ENCODE measurements at places on chromosomes 4 and X.
A peak's percentile ranks its signal among the peaks of the same experiment; 100 is the strongest.

GRCh38 chrX:83934220-83934619 is 73.3 kb downstream of the CYLC1 start:
- DNase-seq: peak; percentile 0

DNA sequence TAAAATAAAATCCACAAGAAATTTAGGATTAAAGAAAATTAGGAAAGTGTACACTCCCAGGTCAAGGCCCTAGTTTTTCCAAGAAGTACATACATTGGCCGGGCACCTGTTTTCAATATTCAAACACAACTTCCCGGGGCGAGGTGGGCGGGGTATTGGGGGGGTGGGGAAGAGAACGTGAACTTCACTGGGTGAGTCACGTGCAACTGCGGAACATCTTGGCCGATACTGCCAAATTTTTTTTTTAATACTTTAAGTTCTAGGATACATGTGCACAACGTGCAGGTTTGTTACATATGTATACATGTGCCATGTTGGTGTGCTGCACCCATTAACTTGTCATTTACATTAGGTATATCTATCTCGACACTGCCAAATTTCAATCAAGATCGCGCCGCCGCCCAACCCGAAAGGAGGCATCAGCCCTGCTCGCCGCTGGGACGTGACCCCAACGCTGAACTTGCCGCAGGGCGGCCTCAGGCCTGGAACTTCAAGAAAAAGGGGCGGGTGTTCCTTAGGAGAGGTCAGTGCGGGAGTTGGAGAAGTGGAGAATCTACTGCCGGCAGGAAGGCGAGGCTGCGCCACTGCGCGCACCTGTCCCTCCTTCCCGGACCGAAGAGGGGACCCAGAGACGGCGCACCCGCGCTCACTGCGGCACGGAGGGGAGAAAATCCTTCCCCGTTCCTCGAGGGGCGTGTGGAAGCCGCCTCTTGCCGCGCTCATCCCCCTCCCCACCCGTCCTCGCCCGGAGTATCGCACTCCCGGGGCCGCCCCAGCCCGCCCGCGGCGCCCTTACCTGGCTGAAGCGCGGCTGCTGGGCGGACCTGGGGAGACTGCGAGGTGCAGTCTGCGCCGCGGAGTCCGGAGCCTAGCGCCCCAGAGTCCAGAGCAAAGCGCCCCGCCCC is at the start of gene TEC:
Gene TEC, minus strand, starts transcription at position 883 of the 905 bp plus-strand sequence. CDS start 41,224 bp downstream, outside the sequence.
- DNase-seq: peak; percentile 60

DNA sequence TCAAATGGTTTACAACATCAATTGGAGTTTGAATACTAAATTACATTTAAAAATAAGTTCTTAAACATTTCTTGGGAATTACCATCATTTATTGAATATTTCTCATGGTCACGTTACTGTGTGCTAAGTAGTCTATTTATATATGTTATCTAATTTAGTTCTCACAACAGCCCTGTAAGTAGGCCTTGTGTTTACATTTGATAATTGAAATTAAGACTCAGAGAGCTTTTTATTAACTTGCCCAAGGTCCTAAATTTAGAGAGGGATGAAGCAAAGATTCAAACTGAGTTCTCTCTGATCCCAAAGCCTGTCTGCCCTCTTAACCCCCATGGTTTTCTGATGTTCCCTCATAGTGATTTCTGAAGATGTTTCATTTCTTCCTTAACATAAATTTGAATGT is 103.7 kb downstream of the CEP135 start:
- DNase-seq: no peak

- DNase-seq: no peak
Measured at GRCh38 chrX:76127341-76127740, 45.5 kb upstream of the PBDC1 start.

GRCh38 chrX:6407542-6407941 is 127.4 kb downstream of the VCX3A start:
- no peak for DNase-seq

DNA sequence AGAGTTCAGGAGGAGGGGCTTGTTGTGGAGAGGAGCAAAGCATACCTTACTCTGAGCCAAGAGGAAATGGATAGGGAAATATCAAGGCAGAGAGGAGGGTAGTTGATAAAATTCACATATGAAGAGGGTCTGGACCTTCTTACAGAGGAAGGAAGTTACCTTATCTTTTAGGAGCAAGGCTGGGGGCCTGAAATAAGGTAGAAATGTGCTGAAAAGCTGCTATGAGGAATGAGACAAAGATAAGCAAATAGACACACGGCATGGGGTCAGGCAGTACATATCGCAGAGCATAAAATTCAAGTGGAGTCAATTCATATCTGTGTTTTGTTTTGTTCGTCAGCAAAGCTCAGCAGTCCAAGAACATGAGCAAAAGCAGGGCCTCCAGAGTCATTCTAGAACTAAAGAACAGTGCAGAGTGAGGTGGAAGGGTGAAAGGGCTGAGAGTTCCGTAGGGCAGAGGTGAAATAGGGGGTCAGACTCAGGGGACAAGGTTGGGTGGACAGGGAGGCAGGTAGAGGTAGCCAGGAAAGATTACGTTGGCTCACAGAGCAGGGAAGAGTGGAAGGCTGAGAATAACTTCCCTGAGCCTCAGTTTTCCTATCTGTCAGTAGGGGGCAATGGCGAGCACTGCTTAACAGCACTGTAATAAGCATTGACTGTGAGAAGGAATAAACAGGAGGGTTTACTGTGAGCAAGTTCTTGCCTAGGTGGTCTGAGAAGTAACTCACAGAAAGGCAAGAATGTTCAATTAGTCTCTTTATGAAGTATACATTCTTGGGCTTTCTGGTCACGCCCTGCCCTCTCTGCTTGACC is 9.2 kb downstream of the VSIG4 start:
- DNase-seq: peak; percentile 15

GRCh38 chr4:10384974-10385373 is 72.3 kb downstream of the ZNF518B start:
- no peak for DNase-seq

GRCh38 chr4:8285143-8285975 is 15.8 kb downstream of the HTRA3 start:
- DNase-seq: no peak

DNA sequence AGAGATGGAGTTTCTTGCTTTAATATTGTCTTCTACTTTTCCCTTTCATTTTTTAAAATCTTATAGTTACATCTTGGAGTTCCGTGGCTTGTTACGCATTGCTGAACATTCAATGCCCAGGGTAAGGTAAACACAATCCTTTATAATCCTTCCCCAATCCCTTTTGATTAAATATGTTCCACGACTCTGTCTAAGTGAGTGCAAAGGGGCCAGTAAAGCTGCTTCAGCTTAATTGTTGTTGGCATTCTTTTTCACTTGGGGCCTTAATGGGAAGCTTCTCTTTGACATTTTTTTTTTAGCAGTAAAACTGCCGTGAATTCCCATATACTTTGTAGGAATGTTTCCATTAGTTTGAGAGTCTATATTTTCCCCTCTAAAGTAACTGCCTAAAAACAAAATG is 1028.1 kb downstream of the C4orf33 start:
- no peak for DNase-seq

GRCh38 chrX:11881485-11882170 is 123.6 kb downstream of the MSL3 start:
- no peak for DNase-seq

- peak; percentile 70 for DNase-seq
Measured at GRCh38 chrX:7147413-7147977, at the start of gene STS. TSS of gene STS (plus strand) at chrX:7147712. CDS start at chrX:7253200, 105,488 bp downstream.

- peak; percentile 5 for DNase-seq
Measured at GRCh38 chr4:18020145-18020670, 1.3 kb downstream of the LCORL start.

- no peak for DNase-seq
Measured at GRCh38 chr4:26451597-26451996, 38.7 kb downstream of the CCKAR start.

- no peak for DNase-seq
Measured at GRCh38 chr4:117533501-117533900, 448.1 kb upstream of the TRAM1L1 start.

DNA sequence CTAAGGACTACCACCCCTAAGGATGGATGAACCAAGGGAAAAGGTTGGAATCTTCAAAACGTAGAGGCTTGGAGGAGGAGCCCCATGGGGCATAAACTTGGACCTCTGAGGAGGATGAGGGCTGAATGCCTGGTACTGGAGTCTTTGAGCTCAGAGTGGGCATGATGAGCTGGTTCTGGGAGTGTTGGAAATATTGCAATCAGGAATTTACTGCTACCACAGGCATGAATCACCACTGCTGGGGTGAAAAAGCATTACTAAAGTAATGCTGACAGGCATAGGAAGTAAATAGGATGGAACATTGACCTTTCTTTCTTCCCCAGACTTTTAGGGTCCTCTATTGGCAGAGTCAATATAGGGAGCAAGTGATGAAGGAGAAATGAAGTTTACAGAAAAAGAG is 105.8 kb upstream of the RPS6KA3 start:
- peak; percentile 52 for DNase-seq

DNA sequence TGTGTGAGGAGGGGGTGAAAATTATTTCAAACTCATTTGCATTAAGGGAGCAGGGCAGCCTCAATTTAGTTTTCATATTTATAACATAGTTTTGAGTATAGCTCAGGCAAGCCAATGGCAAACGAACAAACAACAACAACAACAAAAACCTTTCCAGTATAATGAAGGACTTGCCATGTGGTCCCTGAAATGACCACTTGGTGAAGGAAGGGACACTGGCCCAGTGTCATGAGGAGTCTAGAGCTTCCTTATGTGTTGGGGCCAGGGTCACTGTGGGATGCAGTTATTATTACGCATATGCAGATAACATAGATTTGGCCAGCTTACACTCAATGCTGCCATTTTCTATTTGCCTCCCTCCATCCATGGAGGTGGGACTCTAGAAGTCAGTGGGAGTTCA is 23.3 kb downstream of the NKX3-2 start:
- no peak for DNase-seq

DNA sequence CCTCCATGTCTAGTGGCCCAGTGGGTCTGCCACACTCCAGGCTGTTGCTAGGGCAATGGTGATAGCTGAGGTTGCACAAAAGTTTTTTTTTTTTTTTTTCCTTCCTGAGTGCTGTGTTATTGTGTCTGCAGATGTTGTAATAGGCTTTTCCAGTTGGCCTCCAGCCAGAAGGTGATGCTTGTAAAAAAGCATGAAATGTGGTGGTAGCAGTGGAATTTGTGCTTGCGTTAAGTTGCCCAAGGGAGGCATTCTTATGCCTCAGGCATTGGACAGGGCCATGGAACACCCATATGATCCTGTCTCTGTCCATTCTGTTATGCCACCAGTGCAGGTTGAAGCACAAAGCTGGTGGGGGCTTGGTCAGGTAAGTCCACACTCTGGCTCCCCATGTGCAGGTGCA is 660.5 kb upstream of the SPANXN1 start:
- peak; percentile 0 for DNase-seq

GRCh38 chr4:102493257-102493656 is 7.9 kb upstream of the NFKB1 start:
- DNase-seq: no peak

GRCh38 chr4:15547392-15547791 is 77.7 kb downstream of the CC2D2A start:
- DNase-seq: no peak

DNA sequence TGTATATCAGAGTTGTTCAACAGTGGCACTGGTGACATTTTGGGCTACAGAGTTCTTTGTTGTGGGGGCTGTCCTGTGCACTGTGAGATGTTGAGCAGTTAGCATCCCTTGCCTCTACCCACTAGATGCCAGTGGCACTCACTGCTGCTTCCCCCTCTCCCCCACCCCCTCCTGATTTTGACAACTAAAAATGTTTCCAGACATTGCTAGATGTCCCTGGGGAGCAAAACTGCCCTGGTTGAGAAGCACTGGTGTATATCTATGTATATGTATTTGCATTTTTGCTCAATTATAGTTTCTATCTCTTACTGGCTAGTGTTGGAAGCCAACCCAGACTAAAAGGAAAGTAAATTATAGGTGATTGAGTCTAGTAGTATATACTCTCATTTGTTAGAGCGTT is 2.4 kb downstream of the TMEM131L start:
- DNase-seq: no peak

GRCh38 chrX:53253293-53254020 is 27.9 kb downstream of the IQSEC2 start:
- no peak for DNase-seq

DNA sequence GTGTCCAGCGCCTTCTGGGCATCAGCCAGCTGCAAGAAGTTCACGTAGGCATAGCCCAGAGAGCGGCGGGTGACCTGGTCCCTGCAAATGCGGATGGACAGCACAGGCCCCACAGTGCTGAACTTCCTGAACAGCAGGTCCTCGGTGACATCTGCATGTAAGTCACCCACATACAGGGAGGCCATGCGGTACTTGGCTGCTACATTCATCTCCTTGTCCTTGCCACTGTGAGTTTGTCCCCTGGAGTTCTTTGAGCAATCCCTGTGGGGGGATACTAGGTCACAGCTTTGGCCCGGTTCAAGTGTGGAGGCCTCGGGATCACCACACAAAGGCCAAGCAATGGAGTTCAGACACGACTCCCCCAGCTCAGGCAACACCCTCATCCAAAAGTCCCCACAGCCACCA is 776 bp downstream of the PABPC4L start:
- peak; percentile 15 for DNase-seq

- DNase-seq: peak; percentile 4
Measured at GRCh38 chr4:34723605-34724004, 1520.7 kb downstream of the ARAP2 start.

GRCh38 chr4:101306225-101306624 is 41.1 kb downstream of the PPP3CA start:
- DNase-seq: peak; percentile 13

GRCh38 chr4:128386761-128387599 is 99.4 kb upstream of the PGRMC2 start:
- no peak for DNase-seq

DNA sequence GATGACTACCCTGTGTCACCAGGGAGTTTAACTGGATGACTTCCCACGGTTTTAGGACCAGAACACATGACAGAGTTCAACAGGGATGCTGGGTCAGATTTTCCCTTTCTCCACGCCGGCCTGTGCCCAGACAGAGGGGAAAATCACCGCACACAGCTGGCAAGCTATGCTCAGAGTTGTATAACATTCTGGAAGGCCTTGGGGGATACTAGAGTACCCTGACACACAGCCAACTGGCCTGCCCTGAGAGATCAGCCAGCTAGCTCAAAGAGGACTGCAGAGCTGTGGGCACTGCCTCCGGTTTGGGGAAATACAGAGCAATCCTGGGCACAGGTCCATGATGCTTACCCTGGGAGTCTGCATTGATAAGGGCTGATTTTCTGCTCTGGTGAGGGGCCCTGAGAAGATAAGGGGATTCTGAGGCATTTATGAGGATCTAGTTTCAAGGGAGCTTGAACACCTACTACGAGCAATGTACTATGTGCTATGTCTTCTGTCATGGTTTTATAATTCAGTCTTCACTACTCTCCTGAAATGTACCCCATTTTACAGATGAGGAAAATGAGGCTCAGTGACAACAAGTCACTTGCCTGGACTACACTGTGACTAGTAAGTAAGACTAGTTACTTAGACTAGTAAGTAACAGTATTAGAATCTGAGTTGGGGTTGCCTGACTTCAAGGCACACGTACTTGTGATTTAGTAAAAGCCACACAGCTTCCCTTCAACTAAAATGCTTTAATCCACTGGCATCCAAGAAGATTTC is 14.7 kb downstream of the C4orf54 start:
- no peak for DNase-seq

- no peak for DNase-seq
Measured at GRCh38 chrX:68072041-68072440, 361.3 kb downstream of the OPHN1 start.

- DNase-seq: no peak
Measured at GRCh38 chr4:21102667-21103066, 402.4 kb downstream of the PACRGL start.

GRCh38 chrX:129497146-129497843 is 26.0 kb downstream of the SMARCA1 start:
- DNase-seq: no peak
